ENCODE measurements at places on chromosomes 6 and 20.

- no peak for DNase-seq
Measured at GRCh38 chr6:123962508-123962907, 158.8 kb downstream of the NKAIN2 start.

DNA sequence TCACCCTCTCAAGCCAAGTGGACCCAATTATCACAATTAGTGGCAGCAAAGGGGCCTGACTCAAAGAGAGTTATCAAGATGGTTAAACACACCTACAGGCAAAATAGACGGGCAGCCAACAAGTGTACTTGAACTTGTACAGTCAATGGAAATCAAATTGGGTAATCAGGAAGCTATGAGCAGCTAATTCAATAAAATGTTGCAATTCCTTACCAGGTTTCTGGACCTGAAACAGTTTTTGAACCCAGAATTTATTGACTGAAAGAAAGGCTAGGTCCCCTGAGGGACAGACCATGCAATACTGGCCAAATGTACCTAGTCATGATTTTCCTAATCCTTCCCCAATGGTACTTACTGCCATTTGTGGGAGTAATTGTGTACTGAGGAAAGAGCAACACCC is 679.8 kb downstream of the EPM2A start:
- DNase-seq: no peak

DNA sequence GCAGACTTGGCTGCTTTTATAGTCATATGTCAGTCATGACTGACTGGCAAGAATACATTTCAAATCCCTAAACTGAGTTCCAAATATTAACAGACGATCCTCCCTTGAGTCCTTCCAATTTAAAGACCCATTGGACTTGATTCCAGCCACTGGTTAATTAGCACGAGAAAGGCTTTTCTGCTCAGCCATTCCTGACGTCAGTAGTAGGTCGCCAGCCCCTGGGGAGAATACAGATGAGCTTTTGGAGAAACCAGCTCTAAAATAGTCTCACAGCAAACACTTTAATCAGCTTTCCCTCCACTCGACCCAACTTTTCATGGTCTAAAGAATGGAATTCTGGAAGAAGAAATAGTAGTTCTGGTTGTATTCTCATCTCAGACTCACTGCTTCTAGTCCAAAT is 91.6 kb downstream of the SLC22A3 start:
- no peak for DNase-seq

- DNase-seq: no peak
Measured at GRCh38 chr6:336159-337114, 44.1 kb downstream of the DUSP22 start.
